ENCODE measurements at places on chromosomes 2 and 18.
A peak's percentile ranks its signal among the peaks of the same experiment; 100 is the strongest.

GRCh38 chr18:59929621-59930295 is 30.0 kb downstream of the PMAIP1 start:
- no peak for DNase-seq

DNA sequence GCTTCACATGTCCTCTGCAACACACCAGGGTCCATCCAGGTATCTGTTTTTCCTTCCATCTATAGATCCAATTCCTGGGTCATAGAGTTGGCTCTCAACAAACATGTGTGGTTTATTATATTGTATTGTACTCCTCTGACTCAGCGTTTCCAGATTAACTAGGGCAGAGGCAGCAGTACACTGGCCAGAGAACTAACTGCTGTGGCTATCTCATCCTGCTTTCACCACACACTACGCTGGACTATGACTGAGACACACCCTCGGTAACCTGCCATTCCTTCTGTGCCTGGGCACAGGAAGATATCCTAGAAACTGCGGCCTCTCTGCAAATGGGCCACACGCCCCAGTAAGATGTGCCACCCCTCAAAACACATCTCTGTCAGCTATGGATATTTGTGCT is 159.8 kb upstream of the STK17B start:
- DNase-seq, result peak; percentile 62

GRCh38 chr2:1663621-1664020 is 80.7 kb downstream of the PXDN start:
- no peak for DNase-seq

DNA sequence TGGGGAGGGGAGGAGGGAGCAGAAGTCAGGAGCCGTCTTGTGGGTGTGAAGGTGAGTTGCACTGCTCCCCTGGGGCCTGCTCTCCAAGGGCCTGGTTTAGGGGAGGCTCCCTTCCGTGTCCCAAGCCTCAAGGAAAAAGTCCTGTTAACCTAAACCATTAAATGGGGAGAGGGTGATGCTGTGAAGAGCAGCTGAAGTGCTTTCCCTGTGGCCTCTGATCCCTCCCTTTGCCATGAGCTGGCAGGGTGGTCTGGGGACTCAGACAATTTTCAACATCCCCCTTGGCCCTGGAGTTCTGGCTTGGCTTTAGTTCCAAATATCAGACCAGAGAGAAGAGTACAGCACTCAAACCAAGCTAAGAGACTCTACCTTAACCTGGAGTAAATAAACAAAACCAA is 692 bp upstream of the POMC start:
- DNase-seq, result no peak

DNA sequence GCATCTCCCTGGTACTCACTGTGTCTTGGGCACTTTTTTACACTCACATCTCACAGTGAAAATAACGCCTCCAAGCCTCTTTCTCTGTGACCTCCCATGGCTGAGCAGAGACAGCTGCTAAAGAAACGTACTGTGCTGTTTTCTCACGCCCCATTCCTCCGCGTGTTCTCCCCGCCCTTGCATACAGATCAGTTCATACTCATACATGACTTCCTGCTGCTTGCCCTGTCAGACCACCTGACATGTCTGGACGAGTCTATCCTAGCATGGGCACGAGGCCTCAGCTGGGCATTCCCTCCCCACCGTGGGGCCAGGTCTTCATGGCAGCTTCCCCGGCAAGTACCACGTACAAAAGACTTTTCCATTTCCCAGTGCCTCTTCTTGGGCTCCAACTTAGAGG is 21.2 kb upstream of the IL1A start:
- no peak for DNase-seq

DNA sequence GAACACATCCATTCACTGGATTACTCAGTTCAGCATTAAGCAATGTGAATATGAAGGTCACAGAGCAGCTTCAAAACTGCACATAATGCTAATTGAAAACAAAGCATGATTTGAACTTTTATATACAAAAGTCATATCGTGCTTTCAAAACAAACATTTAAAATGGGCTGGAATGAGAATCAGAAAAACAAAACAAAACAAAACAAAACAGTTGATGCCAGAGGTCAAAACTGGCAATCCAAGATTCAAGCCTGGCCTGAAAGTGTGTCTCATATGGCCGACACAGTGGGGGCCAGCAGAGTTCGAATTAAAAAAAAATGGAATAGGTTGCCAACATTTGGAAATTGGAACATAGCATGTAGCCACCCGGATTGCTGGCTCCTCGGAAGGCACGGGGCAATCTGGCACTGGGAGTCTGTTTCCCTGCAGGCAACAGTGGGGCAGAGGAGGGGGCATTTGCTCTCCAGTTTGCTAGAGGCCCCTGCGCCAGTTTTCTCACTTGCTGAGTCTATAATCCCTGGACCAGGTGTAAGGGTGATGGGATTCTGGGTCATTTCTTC is 294.4 kb downstream of the ZNF521 start:
- DNase-seq, result no peak

DNA sequence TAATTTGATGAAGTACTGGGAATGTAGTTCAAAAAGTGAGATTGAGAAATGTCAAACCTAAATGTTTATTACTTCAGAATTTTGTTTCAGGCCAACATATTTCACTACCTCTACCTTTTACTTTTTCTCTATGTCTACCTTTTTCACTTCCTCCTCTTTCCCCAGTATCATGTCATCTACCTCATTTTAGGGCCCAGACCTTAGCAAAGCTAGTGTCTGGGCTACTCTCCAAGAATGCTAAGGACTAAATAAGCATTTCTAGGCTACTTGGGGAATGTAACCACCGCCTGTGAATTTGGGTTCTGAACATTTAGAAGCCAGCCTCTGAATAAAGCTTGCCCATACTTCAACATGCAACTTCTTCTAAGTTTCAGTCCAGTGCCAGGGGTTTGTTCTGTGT is 330.4 kb downstream of the SLC4A3 start:
- no peak for DNase-seq

Measured in AG09309 (cell line).